ENCODE measurements at places on chromosomes 5 and 9.

DNA sequence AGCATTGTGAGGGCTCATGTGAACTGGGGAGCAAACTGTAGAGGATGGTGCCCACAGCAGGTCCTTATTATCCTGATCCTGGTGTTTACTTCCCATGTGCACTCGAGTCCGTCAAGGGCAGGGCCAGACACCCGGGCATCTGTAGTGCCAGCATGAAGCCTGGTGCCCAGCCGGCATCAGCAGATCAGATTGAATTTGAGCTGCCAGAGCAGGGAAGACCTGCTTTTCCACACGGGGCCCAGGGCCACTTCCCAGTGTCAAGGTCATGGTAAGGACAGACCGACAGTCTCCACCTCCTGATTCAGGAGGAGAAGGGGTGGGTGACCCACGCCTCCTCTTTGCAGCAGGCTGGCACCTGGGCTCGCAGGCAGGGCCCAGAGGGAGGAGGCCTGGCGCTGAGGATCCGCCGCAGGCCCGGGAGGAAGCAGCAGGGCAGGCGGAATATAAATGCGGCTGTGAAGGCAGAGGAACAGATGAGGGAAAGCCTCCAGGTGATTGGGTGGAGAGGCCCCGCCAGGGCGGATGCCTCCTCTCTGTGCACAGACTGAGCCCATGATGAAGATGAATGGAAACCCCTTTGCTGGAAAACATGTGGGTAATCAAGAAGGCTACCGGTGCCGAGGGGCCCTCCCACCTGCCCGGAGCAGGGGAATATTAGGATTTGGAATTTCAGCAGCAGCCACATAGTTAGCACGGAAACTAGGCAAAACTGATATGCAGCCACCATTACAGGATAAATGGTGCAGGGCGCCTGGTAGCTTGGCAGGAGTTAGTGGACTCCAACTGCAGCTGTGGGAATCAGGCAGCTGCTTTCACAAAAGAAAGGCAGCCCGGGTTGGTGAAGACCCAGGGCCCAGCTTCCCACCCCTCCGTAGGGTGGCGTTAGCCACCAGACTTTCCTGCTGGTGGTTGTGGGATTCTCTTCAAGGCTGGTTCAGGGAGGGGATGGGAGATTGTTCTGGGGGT lies 114.9 kb downstream of the GAPVD1 start:
- DNase-seq = no peak

- DNase-seq = no peak
These were observed 57.9 kb upstream of the BNC2 start for GRCh38 chr9:16928179-16928945.

- no peak for DNase-seq
These were observed 116.3 kb downstream of the BASP1 start for GRCh38 chr5:17333755-17334154.

DNA sequence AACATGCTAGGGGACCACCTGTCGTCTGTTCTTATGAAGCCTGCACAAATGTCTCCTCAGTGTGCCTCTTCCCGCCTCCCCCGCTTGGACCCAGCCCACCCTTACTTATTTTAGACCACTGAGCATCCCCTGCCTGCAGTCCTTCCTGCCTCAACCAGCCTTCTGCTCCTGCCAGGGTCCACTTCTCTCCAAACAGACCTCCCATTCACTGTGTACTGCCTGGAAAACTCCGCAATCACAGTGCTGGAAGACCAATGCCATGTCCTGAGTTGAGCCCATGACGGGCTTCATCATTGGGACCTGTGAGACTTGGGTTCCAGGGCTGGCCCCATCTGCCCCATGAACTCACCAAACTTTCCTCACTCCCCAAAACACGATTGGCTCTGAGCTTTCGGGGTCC lies 309.4 kb downstream of the IRX1 start:
- no peak for DNase-seq

- no peak for DNase-seq
These were observed 124.3 kb downstream of the TTC39B start for GRCh38 chr9:15182730-15183129.

DNA sequence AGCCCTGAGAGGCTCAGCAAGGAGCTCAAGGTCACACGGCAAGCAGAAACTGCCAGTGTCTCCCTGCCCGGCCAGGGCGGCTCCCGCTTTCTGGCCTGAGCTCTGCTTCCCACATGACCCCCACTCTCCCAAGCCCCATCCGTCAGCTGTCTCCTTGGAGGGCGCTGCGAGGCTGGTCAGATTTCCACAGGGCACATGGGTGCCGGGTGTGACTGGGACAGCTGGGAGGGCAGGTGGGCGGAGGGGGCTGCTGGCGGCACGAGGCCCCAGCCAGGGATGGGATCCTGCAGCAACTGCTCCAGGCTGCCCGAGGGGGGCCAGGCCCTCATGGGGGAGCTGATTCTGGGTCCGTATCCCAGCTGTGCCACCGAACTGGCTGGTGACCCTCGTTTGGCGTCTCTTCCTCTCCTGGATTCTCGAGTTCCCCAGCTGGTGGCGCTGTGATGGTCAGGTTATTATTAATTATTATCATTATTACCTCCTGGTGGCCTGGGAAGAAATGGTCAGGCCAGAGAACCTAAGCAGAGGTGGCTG lies 12.9 kb upstream of the WDR38 start:
- no peak for DNase-seq

DNA sequence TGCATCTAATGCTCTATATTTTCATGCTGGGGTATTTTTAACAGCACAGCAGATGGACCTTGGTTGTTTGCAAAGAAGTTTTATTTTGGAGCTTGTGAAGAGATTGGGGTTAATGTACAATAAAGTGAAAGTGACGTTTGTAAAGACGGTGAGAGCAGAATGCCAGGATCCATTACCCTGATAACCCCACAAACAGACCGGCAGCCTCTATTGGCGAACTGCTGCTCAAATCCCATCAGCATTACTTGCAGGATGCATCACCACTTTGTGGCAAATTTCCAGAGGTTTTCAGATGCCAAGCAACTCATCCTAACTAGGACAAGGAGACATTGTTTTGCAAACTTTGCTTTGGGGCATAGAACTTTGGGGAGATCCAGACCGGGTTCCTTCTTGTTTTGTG lies 383.3 kb upstream of the ZNF462 start:
- no peak for DNase-seq

DNA sequence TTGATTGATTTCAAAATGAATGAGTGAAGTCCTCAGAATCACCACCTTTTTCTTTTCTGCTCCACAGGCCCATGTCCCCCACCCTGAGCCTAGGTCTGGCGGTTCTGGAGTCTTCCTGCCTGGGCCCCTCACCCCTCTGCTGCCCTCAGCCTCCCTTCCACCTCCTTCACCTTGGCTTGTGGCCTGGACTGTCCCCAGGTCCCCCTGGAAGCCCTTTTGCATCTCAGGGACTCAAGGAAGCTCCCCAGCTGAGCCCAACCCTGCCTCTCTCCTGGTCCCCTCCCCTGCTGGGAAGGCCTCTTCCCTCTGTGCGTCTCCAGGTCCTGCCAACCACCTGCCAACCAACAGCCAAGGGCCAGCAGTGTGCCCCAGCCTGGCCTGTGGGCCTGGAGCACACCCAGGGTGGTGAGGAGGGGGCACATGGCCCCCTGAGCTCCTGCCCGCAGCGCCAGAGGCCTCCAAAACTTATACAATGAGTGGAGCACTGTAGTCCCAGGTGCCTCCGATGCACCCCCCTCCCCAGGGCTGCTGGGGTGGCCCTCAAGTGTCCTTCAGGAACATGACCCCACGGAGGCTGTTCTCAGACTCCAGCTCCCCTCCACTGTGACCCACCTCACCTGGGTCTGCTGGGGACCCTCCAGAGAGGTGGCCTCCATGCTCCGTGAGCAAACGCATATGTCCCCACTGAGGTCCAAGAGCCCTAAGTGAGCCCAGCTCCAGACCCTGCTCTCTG lies 20.3 kb downstream of the GLT6D1 start:
- no peak for DNase-seq

DNA sequence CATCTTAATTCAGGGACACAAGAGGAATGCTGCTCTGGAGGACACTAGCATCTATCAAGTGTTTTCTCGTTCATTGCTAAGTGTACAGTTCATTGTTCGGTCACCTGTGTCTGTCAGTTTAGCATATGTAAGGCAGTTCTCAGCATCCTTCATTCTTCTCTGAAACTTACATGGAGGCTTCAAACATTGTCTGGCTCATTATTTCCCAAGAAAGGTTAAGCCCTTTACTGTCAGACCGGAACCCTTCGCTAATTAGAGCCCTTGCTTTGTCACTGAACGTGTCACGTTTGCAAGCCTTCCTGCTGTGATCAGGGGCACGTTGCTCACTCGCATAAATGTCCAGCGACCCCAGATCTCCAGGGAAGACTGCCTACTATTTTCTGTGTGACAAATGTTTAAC lies 62.3 kb upstream of the RIOK2 start:
- DNase-seq = no peak

DNA sequence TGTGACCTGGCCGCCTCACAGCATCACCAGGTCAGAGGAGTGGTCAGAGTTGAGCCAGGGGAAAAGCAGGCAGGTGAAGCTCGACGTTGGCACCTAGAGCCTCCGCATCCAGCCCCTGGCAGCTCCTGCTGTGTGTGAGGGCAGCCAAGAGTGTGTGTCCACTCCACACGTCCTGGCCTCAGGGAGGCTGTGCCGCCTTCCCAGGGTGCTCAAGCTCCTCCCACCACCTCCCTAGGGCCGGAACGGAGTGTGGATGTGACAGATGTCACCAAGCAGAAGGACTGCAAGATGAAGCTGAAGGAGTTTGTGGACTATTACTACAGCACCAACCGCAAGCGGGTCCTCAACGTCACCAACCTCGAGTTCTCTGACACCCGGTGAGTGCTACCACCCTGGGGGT lies 72.5 kb downstream of the PHF2 start:
- DNase-seq = no peak

GRCh38 chr5:58085800-58086199 lies 374.1 kb downstream of the PLK2 start:
- no peak for DNase-seq

DNA sequence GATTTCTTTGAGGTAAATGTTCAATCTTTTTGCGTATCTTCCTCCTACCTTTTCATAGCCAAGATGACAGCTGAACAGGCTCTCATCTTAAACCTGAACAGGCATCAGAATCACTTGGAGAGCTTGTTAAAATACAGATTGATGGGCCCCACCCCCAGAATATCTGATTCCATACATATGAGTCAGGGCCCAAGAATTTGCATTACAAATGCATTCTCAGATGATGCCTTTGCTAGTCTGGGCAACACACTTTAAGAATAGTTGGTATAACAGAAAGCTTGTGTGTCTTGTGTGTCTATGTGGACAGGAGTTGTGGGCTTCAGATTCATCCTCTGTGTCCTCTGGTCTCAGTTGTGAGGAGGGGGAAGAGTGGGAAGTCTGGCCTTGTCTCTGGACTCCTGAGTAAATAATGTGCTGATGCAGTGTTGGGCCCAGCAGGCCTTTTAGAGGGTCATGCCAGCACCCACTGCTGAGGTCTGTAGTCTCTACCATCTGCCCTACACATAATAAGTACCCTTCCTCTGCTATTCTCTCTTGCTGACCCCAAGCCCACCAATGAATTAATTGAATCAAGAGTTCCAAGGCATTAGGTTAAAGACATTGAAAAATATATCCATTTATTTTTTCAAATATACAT lies 43.1 kb downstream of the PTCD2 start:
- no peak for DNase-seq

DNA sequence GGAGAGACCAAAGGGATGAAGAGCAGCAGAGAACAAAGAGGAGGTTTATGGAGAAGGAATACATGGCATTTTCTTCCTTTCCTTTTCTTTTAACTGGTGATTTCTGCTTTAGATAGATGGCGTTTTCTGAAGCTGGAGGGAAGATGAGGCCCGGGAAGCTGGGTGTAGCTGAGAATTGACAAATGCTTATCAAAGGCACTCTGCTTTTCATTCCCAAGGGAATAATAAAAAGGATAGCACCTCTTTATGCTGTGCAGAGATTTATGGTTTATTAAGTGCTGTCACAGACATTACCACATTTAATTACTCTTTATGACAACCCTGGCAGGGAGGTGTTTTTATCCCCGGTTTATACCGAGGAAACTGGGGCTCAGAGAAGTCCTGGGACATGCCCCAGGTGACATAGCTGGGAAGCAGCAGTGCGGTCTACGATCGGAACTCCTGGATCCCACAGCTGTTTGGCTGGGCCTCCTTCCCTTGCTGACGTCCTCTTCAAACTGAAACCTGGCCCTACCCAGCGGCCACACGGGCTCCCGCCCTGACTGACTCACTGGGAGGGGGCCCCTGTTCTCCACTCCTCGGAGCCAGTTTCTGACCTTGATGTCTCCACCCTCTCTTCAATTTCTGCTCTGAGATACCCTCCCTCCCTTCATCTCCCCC lies 8.2 kb upstream of the EPB41L4B start:
- DNase-seq = no peak

GRCh38 chr5:74640954-74641734 lies 616 bp upstream of the ENC1 start:
- no peak for DNase-seq

DNA sequence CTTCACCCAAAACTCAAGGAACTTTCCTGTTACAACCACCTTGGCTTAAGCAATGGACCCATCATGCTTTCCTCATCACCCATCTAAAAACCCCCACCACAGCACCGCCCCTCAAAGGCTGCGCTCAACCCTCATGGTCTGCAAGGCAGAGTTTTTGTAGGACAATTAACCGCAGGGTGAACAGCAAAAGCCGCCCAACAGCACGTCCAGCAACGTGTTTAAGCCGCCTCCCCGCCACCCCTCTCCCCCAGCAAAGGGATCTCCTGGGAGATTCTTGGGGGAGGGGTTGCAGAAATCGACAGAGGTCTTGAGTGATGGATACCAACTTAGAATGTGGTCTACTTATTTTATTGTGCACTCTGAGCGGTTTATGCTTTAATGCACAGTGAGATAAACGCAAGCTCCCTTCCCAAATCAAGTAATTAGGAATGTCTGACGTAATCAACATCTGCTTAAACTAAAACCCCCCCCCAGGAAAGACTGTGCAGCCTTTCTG lies 1.9 kb downstream of the ROR2 start:
- no peak for DNase-seq

DNA sequence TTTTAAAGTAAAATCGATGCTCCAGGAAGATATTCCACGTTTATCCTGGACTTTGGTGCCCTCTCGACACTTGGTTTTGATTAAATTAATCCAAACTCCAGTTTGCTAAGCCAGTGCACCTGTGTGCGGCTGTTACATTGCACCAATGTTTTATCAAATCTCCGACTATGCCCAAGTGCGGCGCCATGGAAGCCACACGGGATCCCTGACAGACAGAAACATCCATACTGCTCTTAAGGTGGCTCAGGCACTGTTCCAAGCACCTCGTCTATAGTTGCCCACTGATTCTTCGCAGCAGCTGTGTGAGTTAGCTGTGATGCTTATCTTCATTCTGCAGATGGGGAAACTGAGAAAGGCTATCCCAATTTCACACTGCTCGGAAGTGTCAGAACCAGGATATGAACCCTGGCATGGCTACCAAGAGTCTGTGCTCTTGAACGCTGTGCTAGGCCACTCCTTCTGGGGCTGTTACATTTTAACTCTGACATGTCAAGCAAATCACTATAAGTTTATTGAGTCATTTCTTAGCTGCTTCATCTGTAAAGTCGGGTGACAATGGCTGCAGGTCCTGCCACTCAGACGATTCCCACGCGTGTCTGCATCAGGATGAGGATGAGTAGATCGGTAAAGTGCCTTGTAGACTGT lies 113.0 kb downstream of the ADAMTS2 start:
- DNase-seq = no peak

GRCh38 chr5:67702008-67702407 lies 505.4 kb upstream of the CD180 start:
- DNase-seq = no peak

GRCh38 chr9:14627513-14627912 lies 65.7 kb downstream of the ZDHHC21 start:
- no peak for DNase-seq

GRCh38 chr5:155250596-155250995 lies 237.0 kb downstream of the KIF4B start:
- no peak for DNase-seq

- DNase-seq = no peak
These were observed 131.9 kb upstream of the KLF4 start for GRCh38 chr9:107621436-107621835.
